Fibroblast of the aortic adventitia (primary cell): ENCODE measurements at places on chromosomes 5 and 9.

DNA sequence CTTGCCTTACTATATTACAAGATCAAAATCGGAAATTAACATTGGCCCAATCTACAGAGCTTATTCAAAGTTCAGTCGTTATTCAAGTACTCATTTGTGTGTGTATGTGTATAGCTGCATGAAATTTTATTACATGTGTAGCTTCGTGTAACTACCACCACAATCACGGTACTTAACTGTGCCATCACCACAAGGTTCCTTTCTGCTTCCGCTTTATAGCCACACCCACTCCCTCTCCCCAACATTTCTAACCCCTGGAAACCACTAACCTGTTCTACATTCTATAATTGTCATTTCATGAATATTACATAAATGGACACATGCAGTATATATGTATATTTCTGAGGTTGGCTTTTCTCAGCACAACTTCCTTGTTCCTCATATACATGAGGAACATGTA is 4.0 kb upstream of the TEX48 start:
- no peak for DNase-seq

DNA sequence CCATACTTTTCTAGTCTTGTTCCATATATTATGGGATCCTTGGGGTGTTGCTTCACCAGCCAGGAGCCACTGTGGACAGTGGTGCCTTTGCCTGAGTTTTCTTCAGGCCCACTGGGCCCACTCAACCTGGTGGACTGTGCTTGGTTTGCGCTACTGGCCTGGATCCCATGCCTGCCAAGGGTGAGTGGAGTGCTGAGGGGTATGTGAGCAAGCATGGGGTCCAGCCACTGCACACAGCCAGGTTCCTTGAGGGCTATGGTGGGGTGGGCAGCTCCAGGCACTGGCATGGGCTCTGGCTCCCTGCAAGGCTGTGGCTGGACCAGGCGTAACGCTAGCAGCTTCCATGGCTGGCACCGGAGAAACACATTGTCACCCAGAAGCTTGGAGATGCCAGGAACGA is 13.2 kb upstream of the PRR16 start:
- no peak for DNase-seq

DNA sequence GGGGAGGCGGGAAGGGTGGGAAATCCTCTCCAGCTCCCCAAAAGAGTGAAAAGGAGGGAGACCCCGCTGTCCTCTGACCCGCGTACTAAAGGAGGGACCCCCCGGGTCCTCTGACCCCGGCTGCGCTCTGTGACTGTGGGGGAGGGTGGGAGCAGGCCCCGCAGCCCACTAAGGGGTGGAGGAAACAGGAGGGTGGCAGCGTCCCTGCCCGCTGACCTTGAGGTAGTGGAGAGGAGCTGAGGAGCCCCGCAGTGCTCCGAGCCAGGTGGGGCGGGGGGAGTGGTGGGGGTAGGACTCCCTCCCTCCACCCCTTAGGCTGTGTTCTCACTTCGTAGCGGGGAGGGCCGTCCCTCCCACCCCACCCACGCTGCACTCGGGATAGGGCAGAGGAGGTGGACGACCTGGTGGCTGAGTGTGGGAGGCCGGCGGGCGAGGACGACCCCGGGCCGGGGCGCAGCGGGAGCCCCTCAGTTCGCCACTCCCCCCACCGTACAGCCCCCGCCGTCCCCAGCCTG is 449 bp upstream of the ADCY2 start:
- no peak for DNase-seq

GRCh38 chr9:91589101-91589553 is 165.5 kb upstream of the NFIL3 start:
- peak; percentile 84 for DNase-seq

DNA sequence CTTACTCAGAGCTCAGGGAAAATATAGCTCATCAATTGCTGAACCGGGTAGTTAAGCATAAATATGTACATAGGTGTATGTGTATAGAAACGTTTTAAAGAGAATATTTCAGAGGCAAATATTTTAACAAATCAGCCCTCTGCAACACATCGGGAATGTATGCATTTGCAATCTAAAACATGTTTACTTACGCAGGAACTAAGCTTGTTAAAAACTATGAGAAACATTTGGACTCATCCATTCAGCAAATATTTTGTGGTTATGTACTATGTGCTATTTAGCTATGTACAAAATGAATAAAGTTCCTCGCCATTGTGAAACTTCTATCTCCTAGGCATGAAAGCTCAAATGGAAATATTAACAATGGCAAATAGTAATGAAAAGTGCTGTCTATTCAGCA is 469.9 kb downstream of the ARHGEF28 start:
- DNase-seq = no peak

GRCh38 chr5:168681556-168682183 is 102.5 kb upstream of the PANK3 start:
- DNase-seq = peak; percentile 89

- DNase-seq = no peak
Measured at GRCh38 chr5:148342371-148343045, 7.1 kb downstream of the SPINK9 start.

- DNase-seq = peak; percentile 91
Measured at GRCh38 chr9:91945277-91946085, 4.5 kb downstream of the ROR2 start.

- DNase-seq = no peak
Measured at GRCh38 chr5:151905557-151905961, 19.1 kb downstream of the GLRA1 start.

DNA sequence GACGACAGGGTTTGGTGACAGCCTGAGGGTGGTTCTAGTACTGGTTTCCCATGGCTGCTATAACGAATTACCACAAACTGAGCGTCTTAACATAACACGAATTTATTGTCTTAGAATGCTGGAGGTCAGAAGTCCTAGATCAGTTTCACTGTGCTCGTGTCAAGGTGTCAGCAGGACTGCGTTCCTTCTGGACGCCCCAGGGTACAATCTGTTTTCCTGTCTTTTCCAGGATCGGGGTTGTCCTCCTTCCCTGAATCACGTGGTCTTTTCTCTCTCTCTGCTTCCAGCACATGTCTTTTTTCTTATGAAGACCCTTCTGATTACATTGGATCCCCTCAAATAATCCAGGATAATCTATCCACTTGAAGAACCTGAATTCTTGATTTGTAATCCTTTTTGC is 291.7 kb upstream of the PANK3 start:
- no peak for DNase-seq

GRCh38 chr5:15995341-15996052 is 184.1 kb downstream of the MARCHF11 start:
- DNase-seq = peak; percentile 72

DNA sequence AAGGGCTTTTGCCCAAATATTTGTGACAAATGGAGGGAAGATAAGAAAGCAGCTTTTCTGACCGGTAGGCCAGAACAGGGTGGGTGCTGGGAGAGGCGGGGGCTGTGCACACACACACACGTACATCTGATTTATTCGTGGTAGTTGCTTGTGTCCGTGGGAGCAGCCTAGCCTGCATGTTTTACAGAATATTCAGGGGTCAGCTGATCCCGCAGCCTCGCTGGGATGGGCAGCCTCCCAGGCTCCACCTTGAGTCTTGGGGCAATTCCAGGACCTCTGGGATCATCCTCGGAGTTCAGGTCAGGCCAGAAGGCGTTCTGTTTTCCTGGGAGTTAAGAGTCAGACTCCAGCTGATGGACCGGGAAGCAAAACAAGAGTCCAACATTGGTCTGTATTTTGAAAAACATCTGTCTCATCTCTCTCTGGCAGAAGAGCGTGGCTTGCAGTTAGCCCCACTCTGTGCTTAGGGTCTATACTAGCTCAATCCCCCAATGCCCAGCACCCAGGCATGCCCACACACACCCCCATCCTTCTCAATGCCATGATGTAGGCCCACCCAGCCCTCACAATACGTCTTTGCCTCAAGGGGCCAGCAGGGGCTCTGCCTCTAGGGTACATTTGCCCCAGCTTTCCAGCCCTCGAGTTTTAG is 210.6 kb downstream of the GOLPH3 start:
- no peak for DNase-seq

DNA sequence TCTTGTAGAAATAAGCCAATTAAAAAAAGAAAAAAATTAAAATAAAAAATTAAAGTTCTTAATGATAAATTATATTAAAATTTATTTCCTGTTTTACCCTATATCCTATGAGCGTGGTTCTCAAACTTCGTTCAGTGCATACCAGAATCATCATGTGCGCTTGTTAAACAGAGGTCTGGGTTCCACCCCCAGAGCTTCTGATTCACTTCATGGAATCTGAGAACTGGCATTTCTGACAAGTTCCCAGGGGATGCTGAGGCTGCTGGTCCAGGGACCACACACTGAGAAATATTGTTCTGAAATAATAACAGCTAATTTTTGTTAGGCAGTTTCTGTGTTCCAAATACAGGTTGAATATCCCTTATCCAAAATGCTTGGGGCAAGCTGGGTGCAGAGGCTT is 79.3 kb downstream of the TMC1 start:
- no peak for DNase-seq

DNA sequence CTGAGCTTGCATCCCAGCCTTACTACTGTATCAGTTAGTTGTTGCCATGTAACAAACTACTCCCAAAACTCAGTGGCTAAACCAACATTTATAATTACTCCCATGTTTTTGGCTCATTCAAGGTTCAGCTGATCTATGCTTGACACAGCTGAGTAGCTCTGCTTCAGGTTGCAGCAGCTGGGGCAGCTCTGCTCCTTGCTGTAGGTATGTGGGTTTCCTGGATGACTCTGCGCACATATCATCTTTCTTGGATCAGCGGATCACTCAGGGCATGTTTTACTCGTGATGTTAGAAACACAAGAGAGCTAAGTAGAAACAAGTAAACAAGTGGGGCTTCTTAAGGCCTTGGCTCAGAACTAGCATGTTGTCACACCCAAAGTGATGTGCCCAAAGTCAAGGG is 15.1 kb downstream of the TEK start:
- DNase-seq = peak; percentile 10
